ENCODE measurements at places on chromosomes 13 and 19.
A peak's percentile ranks its signal among the peaks of the same experiment; 100 is the strongest.

- no peak for DNase-seq
Measured at GRCh38 chr13:23588666-23589065, 18.5 kb downstream of the TNFRSF19 start.

- no peak for DNase-seq
Measured at GRCh38 chr19:51889934-51890333, 2.2 kb upstream of the ZNF577 start.

GRCh38 chr13:34352958-34353357 is 535.0 kb downstream of the RFC3 start:
- DNase-seq: peak; percentile 42

GRCh38 chr19:43731346-43731745 is 15.5 kb downstream of the IRGC start:
- no peak for DNase-seq

- DNase-seq: no peak
Measured at GRCh38 chr13:26370553-26370952, 116.6 kb downstream of the CDK8 start.

GRCh38 chr13:113201815-113202214 is 6.7 kb downstream of the PCID2 start:
- DNase-seq: no peak

GRCh38 chr19:53883231-53883661 is 1.2 kb downstream of the PRKCG start:
- no peak for DNase-seq

GRCh38 chr19:34128558-34129250 is 43.6 kb upstream of the LSM14A start:
- DNase-seq: no peak

GRCh38 chr13:27281420-27281819 is 10.8 kb downstream of the RASL11A start:
- no peak for DNase-seq
